Skeletal muscle cell (primary cell): ENCODE measurements at places on chromosomes 1 and 21.

GRCh38 chr1:154877370-154877974 lies 7.4 kb upstream of the KCNN3 start:
- DNase-seq: no peak

GRCh38 chr1:80450711-80451110 lies 1350.0 kb upstream of the ADGRL2 start:
- no peak for DNase-seq

DNA sequence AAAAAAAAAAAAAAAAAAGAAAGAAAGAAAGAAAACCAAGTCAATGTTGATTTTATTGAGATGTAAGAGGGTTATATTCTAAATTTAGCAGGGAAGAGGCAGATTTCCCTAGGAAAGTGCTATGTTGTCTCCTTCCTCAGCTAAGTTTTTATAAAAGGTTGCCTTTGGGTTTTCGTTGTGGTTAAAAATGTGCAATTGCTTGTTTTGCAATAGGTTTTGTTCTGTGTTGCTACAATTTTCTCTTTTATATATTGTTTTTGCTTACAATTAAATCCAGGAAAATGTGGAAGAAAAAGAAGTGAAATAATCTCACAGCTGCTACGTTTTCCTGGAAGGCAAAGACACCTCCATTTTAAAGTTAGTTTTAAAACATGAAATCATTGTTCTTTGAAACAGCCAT lies 136.7 kb upstream of the C1orf105 start:
- DNase-seq: no peak

GRCh38 chr1:114113411-114114184 lies 40.1 kb downstream of the SYT6 start:
- DNase-seq: no peak

- no peak for DNase-seq
These were observed 949.3 kb downstream of the MRPL39 start for GRCh38 chr21:24658026-24658425.

DNA sequence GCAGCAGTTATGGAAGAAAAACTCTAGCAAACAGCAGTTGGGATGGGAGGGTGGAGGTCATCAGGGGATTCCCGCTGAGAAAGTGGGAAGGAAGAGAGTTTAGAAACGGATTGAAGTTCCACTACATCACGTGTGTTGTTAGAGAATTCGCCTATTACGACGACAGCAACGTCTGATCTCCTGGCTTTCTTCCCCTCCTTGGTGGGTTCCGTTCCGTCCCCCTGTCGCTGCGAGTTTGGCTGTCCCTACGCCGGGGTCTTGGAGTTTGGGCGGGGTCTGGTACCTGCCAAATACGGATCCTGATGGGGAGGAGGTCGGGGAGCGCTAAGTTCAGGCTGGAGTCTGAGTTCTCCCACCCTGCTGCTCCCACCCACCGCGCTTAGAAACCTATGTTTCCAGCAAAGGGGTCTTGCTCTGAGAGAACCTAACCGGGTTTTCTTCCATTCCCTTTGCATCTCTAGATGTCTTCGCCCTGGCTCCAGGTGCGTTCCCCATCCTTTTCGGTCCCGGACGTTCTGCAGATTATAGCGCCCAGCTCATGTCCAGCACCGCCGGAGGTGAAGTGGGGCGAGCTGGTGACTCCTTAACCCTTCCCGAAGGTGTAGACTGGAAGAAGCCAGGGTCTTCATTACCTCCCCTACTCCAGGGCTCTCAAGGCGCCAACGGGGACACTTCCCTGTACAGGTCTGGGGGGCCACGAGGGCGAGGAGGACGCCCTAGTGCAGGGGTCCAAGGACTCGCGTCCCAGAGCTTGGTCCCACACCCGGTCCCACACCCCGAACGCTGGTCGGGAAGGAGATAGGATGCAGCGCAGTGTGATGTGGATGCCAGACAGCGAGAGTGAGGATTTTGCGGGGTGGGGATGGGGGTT lies 641 bp upstream of the KCNK2 start:
- DNase-seq: no peak

GRCh38 chr1:85225624-85226380 lies 25.0 kb upstream of the SYDE2 start:
- no peak for DNase-seq

- DNase-seq: no peak
These were observed 65.2 kb downstream of the PLPPR5 start for GRCh38 chr1:98939471-98939870.

- no peak for DNase-seq
These were observed 3.0 kb downstream of the SLC27A3 start for GRCh38 chr1:153778051-153778823.

DNA sequence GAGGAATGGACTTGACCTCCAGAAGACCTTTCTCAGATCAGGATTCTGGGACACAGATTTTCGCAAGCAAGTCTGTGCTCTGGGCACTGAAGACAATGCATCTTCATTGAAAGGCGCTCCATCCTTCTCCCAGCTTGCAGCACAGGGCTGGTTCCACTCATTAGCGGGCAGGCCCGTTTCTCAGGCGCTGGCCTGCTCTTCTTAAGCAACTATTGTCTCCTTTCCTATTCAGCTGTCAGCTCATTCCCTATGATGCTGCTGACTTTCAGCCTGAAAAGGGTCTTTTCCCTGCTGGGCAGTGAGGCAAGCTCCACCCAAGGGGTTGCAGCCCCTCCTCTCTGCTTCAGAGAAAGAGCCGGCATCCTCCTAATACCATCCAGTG lies 91.9 kb upstream of the PLXNA2 start:
- no peak for DNase-seq

- no peak for DNase-seq
These were observed 118.4 kb downstream of the HIVEP3 start for GRCh38 chr1:41800311-41800829.

DNA sequence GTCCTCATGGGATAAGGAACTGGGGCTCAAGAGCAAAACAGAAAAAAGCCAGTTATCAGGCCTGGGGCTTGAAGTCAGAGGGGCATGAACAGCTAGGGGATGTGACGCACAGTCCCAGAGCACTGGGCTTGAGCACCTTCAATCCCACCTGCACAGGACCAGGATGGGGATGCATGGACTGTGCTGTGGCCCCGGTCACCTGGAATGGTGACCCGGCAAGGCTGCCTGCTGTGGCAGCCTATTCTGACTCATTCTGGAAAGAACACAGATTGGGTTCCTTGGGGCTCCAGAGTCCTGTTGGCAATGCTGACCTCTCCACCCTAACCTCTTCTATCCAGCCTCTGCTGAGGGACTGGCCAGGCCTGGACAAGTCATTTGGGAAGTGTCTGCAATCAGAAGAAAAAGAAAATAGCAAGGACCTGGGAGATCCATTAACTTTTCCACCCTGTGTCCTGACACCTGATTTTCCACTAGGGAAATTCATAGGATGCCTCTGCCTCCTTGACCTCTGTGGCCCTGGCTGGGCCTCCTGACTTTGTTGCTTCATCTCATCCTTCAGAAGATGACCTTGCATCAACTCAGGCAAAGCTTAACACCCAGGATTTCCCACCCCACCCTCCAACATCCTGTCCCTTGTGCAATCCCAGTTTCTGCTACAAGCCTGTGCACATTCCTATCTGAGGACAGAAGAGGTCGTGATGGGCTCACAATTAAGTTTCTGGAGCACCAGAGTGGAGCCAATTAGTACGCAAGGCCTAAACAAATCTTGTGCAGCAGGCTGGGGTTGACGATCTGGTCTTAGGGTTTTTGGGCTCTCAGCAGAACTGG lies 17.9 kb upstream of the FMOD start:
- peak; percentile 23 for DNase-seq

GRCh38 chr1:30745156-30745833 lies 12.3 kb downstream of the LAPTM5 start:
- no peak for DNase-seq

GRCh38 chr21:45640888-45641479 lies 2.5 kb upstream of the PCBP3 start:
- no peak for DNase-seq

- DNase-seq: no peak
These were observed 897 bp downstream of the CYYR1 start for GRCh38 chr21:26572076-26572701.

GRCh38 chr21:33393348-33393747 lies 9.9 kb upstream of the IFNGR2 start:
- DNase-seq: no peak

- DNase-seq: no peak
These were observed 927.9 kb upstream of the B3GALT2 start for GRCh38 chr1:194114288-194114687.

DNA sequence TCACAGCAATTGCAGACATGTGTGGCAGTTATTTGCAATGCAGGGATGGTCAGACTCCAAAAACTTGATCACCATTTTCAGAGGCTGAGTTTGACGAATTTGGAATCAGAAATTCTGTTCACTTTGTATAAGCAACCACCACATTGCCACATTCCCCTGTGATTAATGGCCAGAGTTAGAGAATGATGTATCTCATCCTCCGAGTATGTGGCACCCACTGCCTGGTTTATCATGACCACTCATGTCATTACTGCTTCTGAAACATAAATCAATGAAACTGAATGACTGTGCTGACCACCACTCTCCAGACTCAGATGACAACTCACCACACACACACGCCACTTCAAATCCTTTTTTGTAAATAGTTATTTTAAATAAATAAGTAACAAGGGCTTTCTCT lies 66.6 kb upstream of the CACHD1 start:
- peak; percentile 8 for DNase-seq

DNA sequence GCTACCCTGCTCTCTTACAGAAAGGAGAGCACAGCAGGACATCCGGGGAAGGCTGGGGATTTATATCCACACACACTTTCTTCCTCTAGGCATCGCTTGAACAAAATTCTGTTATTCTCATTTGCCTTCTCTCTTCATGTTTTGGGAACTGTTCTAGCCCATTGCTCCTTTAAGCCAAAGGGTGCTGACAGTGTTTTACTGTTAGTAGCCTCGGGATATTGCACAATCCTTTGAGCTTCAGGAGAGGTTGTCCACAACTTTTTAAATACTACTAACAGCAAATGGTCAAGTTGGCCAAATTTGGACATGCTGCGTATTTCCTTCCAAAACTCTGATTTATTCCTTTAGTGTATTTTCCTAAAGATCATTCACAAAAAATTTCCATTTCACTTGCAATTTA lies 579.2 kb upstream of the RGS18 start:
- no peak for DNase-seq

GRCh38 chr1:180415985-180416633 lies 86.3 kb downstream of the ACBD6 start:
- no peak for DNase-seq

GRCh38 chr1:225451340-225451739 lies 23.5 kb upstream of the LBR start:
- no peak for DNase-seq

- no peak for DNase-seq
These were observed 13.7 kb upstream of the E2F2 start for GRCh38 chr1:23544444-23545389.

GRCh38 chr1:56416495-56416894 lies 162.9 kb downstream of the PLPP3 start:
- no peak for DNase-seq

- no peak for DNase-seq
These were observed 328.6 kb upstream of the C1orf87 start for GRCh38 chr1:60402216-60402615.

GRCh38 chr1:9066945-9067807 lies 2.3 kb downstream of the SLC2A5 start:
- DNase-seq: peak; percentile 91

DNA sequence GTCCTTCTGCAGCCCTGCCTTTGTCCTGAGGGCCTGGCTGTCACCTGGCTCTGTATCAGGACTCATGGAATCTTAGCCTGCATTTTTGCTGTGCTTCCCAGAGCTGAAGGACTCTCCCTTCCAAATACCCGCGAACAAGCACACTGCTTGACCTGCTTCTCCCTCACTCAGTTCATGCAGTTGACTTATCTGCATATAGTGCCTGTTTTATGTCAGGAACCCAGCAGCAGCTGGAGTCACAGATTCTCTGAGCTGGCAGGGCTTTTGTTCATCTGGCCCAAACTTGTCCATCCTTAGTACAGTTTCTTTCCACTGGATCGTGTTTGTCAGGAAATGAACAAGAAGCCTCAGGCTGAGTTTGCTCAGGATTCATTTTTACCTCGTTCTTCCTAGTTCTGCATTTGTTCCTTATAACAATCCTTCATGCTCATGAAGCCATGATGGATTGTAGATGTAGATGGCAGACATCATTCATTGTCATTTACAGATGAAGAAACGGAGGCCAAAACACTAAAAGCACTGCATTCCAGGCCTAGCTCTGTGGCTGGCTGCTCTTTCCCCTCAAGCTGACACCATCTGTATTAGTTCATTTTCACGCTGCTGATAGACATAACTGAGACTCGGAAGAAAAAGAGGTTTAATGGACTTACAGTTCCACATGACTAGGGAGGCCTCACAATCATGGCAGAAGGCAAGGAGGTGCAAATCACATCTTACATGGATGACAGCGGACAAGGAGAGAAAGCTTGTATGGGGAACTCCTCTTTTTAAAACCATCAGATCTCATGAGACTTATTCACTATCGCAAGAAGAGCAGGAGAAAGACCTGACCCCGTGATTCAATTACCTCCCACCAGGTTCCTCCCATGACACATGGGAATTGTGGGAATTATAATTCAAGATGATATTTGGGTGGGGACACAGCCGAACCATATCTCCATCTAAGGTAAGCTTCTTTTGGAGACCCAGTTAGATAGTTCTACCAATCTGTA lies 150.9 kb downstream of the HIVEP3 start:
- DNase-seq: no peak

- no peak for DNase-seq
These were observed 217.8 kb upstream of the B3GALT2 start for GRCh38 chr1:193404236-193404635.

GRCh38 chr1:31712068-31712467 lies 8.3 kb upstream of the COL16A1 start:
- DNase-seq: no peak

DNA sequence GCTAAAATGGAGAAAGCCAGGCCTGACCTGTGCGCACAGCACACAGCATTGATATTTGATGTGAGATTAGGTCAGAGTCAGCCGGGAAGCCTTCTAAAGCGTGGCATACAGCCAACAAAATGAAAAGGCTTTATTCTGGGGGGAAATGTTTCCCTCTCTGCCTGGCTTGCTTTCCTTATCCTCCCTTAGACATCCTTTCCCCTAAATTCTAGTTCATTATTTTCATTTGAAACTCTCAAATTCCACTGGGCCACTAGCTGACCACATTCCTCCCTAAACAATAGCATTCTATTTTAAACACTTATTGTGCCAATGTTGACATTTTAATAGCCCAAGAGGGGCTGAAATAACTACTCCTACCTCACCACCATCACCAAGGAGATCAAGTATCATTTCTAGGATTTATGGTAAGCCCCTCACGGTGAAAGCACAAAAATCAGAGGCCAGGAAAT lies 49.4 kb downstream of the LEPR start:
- peak; percentile 87 for DNase-seq

GRCh38 chr1:245987219-245987545 lies 519.9 kb downstream of the SMYD3 start:
- DNase-seq: no peak

DNA sequence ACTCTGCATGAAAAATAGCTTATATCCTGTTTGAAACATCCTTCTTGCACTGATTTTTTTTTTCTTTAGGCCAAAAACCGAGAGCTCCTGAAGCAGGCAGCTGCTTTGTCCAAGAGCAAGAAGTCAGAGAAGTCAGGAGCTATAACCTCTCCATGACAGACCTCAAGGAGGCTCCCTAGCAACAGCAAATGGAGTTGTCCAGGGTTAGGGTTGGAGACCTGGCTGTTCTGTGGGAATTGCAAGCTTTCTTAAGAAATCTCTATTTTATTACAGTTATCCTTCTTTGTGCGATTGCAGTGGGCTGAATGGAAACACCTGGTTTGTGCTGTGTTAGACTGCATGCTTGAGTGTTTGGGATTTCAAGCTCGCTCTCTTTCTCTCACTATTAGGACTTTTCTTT lies 12.6 kb upstream of the STX12 start:
- no peak for DNase-seq
